ENCODE measurements at places on chromosomes 7 and 10. TPM values are rescaled to one million over a fixed set of nuclear protein-coding genes. Genes with fewer than 3 reads are reported as not detected.

GRCh38 chr10:26219676-26220075 lies 3.1 kb downstream of the GAD2 start:
- DNase-seq: no peak

DNA sequence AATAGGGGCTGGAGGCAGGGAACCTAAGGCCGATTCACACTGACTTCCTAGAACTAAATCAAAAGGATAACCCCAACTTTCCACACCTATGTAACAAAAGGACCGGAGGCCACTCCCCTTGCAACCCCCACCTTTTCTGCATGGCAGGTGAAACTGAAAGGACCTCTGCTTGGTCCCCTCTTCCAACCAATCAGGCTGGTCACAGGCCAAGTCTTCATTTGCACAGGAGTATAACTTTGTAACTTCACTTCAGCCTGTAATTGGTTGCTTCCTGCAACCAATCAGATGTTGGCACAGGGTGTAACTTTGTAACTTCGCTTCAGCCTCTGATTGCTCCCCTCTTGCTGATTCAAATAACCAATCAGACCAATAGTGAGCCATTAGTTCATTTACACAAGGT lies 190.0 kb downstream of the FAM107B start:
- no peak for DNase-seq

- DNase-seq: no peak
Observed at GRCh38 chr10:71575451-71575850, 144.1 kb downstream of the C10orf105 start.

- DNase-seq: no peak
Observed at GRCh38 chr7:45680776-45681175, 106.6 kb downstream of the ADCY1 start.

GRCh38 chr10:93344691-93345090 lies 137.4 kb downstream of the MYOF start:
- DNase-seq: no peak

- DNase-seq: no peak
Observed at GRCh38 chr10:58797356-58797755, 284.7 kb downstream of the BICC1 start.

DNA sequence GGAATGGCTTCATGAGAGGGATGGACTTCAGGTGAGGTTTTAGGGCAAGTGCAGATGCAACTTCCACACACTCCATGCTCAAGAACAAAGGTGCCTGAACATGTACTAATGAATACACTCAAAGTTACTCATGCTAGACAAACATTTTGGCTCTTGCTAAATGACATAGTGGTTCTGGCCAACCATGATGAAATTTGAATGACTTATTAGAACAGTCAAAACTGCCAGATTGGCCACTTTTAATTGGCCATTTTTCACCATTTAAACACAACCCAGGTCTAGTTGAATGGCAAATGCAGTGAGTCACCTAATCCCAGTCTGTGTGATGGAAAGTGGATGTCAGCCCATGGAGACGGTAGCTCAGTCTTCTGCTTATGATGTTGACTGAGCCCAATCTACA lies 4.9 kb upstream of the PTPRN2 start:
- DNase-seq: no peak

DNA sequence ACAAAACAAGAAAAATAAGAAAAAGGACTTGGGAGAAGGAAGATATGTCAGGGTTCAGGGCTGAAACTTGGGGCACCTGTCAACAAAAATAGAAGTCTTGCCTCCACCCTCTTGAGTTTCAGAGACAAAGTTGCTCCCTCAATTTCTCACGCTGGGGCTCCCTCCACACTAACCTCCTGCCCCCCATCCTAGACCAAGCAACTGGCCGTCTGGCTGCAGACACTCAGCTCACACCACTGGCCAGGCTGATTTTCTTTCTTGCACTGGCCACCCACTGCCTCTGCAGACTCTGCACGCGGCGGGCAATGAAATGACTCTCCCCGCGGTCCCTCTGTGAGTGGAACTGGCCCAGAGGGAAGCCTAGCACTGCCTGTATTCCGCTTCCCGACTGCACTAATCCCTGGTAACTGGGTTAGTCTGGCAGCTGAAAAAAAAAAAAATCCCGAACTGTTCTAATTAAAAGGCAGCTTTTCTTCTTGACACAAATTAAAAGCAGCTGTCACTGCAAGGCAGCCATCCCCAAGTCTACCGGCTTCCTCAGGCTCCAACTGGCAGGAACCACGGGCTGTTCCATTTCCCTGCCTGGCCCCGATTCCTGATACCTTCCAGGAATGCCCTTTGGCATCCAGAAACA lies 83.5 kb downstream of the SPDYE5 start:
- DNase-seq: no peak

GRCh38 chr10:71881647-71882355 lies 30.8 kb upstream of the PSAP start:
- DNase-seq: no peak

Gene HOXA5
- total RNA-seq: 0.59 TPM

Gene COX15
- 34.5 TPM for total RNA-seq

Gene PTF1A
- not detected for total RNA-seq
